ENCODE measurements at places on chromosomes 6 and 20. TPM values are rescaled to one million over a fixed set of nuclear protein-coding genes. Genes with fewer than 3 reads are reported as not detected.

DNA sequence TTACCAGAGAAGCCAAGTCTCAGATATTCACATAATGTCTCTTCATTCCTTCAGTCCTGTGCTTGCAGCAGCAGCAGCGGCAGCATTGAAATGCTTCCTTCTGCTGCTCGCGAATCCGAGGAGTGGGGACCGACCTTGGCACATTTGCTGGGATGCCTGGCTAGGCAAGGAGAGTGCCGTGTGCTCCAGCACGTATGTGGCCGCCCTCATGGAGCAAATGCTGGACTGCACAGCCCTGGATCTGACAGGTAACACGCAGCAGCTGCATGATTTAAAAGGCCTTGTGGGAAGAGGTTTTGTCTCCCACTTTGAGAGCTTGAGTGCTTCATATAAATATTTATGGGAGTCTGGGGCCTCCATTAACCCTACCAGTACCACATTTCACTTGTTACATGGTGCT lies 9.9 kb downstream of the MAFB start:
- no peak for DNase-seq

Gene ADGRF4
- not detected for total RNA-seq

Gene ASIP
- total RNA-seq = 26.1 TPM

- peak; percentile 93 for DNase-seq
Observed at GRCh38 chr6:167493976-167494697, 169.3 kb downstream of the TTLL2 start.

- DNase-seq = no peak
Observed at GRCh38 chr6:21392177-21392576, 201.4 kb upstream of the SOX4 start.

DNA sequence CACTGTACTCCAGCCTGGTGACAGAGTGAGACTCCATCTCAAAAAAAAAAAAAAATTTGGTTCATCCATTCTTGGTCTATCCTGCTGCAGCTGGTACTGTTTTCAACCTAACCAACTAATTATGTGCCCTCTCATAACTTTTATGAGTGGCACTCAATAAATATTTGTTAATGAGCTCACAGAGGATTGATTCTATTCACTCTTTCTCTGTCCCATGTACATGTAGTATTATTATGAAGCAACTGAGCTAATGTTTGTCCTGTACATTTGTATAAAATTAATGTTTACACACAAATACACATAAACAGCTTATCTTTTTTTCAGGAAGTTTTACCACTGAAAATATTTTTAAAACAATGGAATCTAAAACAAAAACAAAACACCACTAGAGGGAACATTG lies 10.1 kb downstream of the RIPOR2 start:
- DNase-seq = no peak

DNA sequence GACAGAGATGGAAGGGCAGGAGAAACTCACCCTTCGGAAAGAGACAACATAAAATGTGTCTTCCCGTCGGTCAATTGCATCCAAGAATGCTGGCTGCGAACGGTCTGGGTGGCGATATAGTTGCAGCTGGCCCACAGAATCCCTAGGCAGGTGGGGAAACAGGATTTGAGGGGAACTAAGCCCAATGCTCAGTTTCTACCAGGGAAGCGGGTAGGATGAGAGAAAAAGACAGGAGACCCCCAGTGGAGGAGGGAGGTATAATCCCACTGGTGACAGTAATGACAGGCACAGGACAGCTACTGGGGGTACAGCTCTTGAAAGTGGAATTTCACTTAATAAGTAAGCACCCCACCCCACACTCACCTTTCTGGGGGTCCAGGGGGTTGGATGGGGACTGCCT lies 7.5 kb upstream of the TNXB start:
- DNase-seq = no peak

DNA sequence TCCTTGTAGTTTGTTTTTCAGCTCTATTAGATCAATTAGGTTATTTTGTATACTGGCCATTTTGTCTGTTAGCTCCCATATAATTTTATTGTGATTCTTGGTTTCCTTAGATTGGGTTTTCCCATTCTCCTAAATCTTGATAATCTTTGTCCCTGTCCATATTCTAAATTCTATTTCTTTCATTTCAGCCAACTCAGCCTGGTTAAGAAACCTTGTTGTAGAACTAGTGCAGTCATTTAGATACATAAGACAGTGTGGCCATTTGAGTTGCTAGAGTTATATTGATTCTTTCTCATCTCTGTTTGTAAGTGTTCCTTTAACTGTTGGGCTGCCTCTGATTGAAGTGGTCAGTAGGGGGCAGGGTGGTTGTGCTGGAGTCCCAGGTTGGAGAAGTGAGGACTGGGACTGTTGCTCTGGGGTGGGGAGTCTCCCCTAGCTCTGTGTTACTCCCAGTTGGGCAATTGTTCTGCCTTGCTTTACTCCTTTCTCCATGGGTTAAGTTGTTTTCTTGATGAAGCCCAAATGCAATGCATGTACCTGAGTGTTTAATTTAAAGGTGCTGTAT lies 98.8 kb upstream of the NRN1 start:
- no peak for DNase-seq

- no peak for DNase-seq
Observed at GRCh38 chr20:13262671-13263360, 41.7 kb downstream of the ISM1 start.

GRCh38 chr6:52262620-52263344 lies 18.5 kb upstream of the IL17F start:
- DNase-seq = no peak

DNA sequence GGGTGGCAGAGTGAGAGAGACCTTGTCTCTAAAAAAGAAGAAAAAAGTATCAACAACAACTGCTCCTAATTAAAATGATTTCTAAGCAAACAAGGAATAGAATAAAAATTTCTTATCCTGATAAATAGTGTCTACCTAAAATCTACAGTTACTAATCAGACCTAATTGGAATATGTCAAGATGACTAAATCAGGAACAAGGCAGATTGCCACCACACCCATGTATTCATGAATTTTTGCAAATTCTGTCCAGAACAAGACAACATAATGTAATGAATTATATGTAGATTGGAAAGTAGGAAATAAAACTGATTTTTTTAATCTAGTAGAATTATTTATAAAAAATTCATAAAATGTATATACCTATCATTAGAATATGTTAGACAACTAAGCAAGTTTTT lies 339.8 kb downstream of the NKAIN2 start:
- no peak for DNase-seq

Gene CCDC170
- 19.8 TPM for total RNA-seq

Gene WFDC10B
- total RNA-seq = not detected

DNA sequence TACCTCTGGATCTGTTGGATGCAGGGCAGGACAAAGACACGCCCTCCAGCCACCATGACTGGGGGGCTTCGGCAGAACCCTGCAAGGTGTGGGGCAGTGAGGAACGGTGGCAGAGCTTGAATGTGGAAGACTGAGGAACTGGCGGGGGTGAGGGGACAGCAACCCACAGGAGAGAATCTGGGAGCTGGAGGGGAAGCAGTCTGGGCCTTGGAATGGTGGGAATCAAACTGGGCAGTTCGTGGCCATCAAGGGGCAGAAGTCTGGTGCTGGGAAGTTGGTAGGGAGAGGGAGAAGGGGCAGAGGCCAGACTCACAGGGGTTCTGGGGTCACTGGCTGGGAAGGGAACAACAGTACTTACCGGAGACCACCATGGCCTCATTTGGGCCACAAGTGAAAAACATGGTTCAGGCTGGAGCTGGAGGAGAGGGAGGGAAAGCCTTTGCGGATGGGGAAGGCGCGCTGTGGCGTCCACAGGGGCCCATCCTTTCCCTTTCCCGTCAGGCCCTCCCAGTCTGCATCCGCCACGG lies 635 bp downstream of the FLOT1 start:
- no peak for DNase-seq

DNA sequence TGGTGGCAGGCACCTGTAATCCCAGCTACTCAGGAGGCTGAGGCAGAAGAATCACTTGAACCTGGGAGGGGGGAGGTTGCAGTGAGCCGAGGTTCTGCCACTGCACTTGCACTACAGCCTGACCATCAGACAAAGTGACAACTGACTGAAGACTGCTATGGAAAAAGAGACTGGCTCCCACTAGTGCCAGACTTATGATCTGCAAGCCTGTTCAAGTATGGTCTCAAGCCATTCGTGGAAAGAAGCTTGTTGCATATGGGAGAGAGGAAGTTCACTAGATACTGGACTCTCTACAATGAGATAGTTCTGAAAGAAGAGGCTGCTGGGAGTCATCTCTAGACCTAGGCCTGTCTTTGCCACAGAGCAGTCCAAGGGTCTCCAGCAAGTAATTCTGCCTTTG lies 26.7 kb downstream of the MDN1 start:
- DNase-seq = no peak

DNA sequence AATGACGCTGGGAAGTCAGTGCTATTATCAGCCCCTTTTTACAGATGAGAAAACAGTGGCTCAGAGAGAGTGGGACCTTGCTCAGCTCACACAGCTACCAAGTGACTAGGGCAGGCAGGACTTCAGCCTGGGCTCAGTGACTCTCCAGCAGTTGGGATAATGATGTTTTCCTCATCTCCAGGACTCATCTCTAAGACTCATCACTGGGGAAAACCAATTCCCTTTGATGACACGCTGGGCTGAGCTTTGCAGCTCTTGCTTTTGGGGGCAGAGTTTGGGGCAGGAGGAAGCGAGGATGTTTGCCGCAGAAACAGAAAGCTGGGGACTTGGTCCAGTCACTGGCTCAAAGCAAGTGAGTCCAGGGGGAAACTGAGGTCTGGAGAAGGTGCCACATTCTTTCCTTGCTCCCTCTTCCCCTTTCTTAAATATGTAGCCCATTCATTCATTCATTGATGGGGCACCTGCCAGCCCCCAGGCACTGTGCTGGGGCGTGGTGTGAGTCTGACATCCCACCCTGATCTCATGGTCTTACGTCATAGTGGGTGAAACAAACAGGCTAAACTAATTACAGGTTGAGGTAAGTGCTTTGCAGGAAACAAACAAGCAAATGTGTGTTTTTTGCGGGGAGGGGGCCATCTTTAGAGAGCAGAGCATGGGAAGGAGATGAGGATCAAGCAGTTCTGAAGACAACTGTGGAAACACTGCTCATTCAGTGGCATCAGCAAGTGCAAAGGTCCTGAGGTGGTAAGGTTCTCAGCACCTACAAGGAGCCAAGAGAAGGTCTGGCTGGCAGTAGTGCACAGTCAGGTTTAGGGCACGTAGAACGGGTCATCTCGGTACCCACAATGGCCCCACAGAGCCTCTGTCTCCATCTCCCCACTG lies 74.4 kb upstream of the PMEPA1 start:
- DNase-seq = no peak

GRCh38 chr20:43681468-43681942 lies 14.6 kb downstream of the MYBL2 start:
- no peak for DNase-seq

Gene APCDD1L
- 0.08 TPM for total RNA-seq

DNA sequence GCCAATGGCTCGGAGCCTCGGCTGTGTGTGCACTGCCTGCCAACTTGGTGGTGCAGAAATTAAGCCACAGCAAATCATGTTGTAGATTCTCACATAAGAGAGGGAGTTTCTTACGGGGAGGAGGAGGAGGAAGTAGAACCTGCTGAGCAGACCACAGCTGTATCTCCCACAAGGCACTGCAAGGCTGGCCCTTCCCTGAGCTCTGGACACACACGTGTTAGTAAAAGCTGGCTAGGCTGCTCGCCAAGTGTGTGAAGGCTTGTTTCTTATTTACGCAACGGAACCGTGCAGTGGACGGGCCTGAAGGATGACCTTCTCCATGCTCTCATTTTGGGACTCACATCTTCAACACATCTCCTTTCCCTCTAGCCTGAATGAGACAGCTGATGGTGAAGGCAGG lies 15.7 kb upstream of the QKI start:
- DNase-seq = no peak

Gene MYO6
- total RNA-seq = 16.5 TPM
